ENCODE measurements at places on chromosomes 7 and 10. TPM values are rescaled to one million over a fixed set of nuclear protein-coding genes. Genes with fewer than 3 reads are reported as not detected.

Gene AGAP4
- 8.8 TPM for total RNA-seq

Gene FGFR2
- 13.3 TPM for total RNA-seq

Gene MYOZ1
- 0.61 TPM for total RNA-seq

Gene OPN1SW
- not detected for total RNA-seq

Gene WEE2
- 0.05 TPM for total RNA-seq

Gene STEAP2
- total RNA-seq: 3.4 TPM

Gene LRRC61
- 17.2 TPM for total RNA-seq

Gene CALCR
- total RNA-seq: 0.05 TPM

- H3K27ac ChIP-seq: no peak overlapping the region
- no peak overlapping the region for H3K4me3 ChIP-seq
- H3K36me3 ChIP-seq: no peaks in the 10 kb centered on the region
- no peak for DNase-seq
These were observed 3.4 kb downstream of the GNAT3 start for GRCh38 chr7:80508440-80508839.

DNA sequence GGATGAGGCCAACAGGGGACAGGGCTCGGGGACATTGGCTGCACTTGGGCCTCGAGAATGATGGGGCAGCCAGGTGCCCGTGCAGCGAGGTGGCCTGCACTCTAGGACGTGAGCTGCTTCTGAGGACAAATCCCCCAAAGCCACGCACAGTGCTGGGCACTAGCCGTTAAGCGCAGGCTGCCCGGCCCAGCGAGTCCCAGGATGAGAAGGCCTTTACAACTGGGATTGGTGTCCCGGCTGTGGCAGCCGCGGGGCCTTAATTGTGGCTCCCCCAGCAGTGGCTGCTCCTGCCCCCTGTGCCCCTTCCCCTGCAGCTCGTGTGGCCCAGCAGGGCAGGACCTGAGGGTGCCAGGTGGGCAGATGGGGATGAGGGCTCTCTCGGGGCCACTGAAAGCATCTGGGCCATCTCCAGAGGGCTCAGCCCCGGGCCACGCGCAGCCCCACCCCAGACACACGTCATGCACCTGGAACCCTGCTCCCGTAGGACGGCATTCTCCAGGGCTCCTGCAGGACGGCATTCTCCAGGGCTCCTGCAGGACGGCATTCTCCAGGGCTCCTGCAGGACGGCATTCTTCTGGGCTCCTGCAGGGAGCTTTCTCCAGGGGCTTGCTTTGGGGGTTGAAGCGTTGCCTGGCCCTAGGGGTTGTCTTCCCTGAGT, 6.6 kb downstream of the PWWP2B start:
- no peaks in the 10 kb centered on the region for H3K36me3 ChIP-seq
- H3K27me3 ChIP-seq: no peaks in the 10 kb centered on the region
- H3K4me1 ChIP-seq: peaks cover 14% of the 10 kb centered on the region
- no peak for DNase-seq
- H3K27ac ChIP-seq: no peak overlapping the region
- H3K4me3 ChIP-seq: no peak overlapping the region

- H3K4me3 ChIP-seq: no peak overlapping the region
- DNase-seq: no peak
- H3K4me1 ChIP-seq: no peaks in the 10 kb centered on the region
These were observed 46.4 kb upstream of the RSBN1L start for GRCh38 chr7:77649716-77650349.

- no peak overlapping the region for H3K4me3 ChIP-seq
- DNase-seq: no peak
- no peaks in the 10 kb centered on the region for H3K27me3 ChIP-seq
- H3K27ac ChIP-seq: no peak overlapping the region
These were observed 45.3 kb downstream of the JAZF1 start for GRCh38 chr7:28135315-28135714.

- no peak overlapping the region for H3K27ac ChIP-seq
- H3K36me3 ChIP-seq: no peaks in the 10 kb centered on the region
- no peaks in the 10 kb centered on the region for H3K4me1 ChIP-seq
These were observed 337.5 kb upstream of the KCND2 start for GRCh38 chr7:119935418-119936025.

DNA sequence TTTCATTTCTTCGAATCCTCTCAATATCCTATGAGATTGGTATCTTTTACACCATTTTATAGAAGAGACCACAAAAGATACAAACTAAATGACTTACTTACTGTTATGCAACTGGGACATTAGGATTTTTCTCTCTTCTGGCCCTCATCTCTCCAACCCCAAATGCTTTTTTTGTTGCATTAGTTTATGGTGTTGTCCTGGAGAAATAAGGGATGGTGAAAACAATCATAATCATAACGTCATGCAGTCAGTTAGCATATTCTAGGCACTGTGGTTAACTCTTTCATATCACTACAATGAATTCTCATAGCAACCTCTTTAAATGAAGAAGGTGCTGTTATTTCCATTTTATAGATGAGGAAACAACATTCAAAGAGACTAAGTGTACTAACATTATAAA, 104.6 kb downstream of the PON1 start:
- H3K27ac ChIP-seq: no peak overlapping the region
- no peaks in the 10 kb centered on the region for H3K36me3 ChIP-seq
- no peak for DNase-seq
- no peak overlapping the region for H3K4me3 ChIP-seq

DNA sequence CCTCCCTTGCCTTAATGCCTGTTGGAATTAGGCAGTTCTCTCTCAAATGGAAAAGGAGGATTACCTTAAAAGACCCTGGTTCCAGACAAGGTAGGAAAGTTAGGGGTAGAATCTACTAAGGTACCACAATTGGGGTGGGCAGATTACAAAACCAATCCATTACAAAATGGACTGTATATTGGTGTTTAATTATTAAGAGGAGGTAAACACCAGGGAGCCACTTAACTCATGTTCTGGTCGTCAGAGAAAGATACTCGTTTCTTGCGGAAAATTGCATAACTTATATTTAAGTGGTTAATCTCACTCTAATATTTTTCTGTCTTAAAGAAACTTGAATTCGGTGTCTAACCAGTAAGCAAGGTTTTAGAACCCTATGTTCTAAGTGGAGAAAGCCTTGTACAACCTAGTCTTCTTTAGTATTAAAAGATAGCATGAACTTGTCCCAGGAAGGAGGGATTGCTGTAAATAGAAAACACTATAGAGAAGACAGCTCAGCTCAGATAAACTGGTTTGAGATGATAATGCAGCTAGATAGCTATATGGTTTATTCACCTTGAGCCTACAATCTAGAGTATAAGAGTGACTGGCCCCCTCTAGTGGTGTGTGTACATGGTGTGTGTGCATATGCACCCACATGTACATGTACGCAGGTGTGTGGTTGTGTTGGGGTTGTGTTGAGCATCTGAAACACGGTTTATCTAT, 58.0 kb upstream of the STRIP2 start:
- no peaks in the 10 kb centered on the region for H3K36me3 ChIP-seq
- no peaks in the 10 kb centered on the region for H3K4me1 ChIP-seq

DNA sequence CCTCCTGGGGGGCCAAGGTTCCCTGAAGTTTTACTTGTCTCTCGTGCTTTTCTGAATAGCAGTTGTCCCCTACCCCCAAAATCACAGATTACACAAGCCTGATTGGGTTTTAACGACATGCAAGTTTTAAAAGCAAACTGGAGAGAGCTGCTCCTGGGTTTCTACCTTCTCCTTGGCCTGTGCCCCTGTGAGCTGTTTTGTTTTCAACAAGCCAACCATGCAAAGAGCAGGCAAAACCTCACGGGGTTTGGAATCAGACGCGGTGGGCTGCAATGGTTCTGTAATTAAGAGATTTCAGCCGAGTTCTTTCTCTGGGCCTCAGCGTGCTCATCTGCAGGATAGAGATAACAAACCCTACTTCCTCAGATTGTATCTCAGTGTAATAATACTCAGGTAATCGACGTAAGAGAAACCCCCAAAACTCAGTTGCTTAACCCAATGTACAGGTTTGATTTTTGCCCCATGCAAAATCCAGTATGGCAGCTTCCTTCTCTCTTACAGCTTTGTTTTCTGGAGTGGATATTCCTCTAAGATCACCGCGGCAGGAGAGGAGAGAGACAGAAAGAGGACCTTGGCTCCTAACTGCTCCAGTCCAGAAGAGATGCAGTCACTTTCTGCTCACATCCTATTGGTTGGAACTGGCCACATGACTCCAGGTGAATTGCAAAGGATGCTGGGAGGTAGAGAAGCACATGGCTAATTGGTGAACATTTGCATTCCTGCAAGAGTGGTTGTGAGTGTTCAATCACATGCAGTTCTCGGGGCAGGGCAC, 42.0 kb downstream of the MYL10 start:
- no peak for DNase-seq
- no peaks in the 10 kb centered on the region for H3K27me3 ChIP-seq
- H3K27ac ChIP-seq: no peak overlapping the region
- H3K36me3 ChIP-seq: no peaks in the 10 kb centered on the region

- H3K27me3 ChIP-seq: peaks cover 2% of the 10 kb centered on the region
- H3K27ac ChIP-seq: no peak overlapping the region
- no peaks in the 10 kb centered on the region for H3K36me3 ChIP-seq
- H3K4me1 ChIP-seq: no peaks in the 10 kb centered on the region
These were observed 4.5 kb downstream of the LYZL2 start for GRCh38 chr10:30625080-30625479.

DNA sequence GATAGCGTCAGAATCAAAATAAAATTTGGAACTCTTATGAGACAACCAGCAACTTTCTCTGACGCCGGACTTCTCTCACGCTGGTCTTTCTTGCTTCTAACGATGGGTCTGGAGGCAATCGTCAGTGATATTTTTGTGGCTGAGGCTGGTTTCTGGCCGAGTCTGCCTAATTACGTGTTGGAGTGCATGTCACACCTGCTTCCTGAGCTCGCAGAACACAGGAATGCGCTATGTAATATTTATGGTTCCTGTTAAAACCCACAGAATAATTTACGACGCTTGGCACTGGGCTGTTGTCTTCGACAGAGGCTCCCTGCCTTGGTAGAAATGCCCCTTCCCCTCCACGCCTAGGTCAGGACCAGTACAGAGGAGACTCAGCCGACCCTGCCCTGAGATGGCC, 64.9 kb downstream of the NPTX2 start:
- DNase-seq: no peak
- H3K4me3 ChIP-seq: no peak overlapping the region
- no peaks in the 10 kb centered on the region for H3K27me3 ChIP-seq
- H3K27ac ChIP-seq: no peak overlapping the region
- H3K4me1 ChIP-seq: no peaks in the 10 kb centered on the region

GRCh38 chr7:47371733-47372368, 210.1 kb downstream of the TNS3 start:
- H3K36me3 ChIP-seq: no peaks in the 10 kb centered on the region
- H3K4me3 ChIP-seq: no peak overlapping the region
- H3K27ac ChIP-seq: no peak overlapping the region

GRCh38 chr10:6310977-6311376, 108.2 kb downstream of the PFKFB3 start:
- H3K4me1 ChIP-seq: no peaks in the 10 kb centered on the region
- DNase-seq: no peak
- H3K4me3 ChIP-seq: no peak overlapping the region
- no peaks in the 10 kb centered on the region for H3K27me3 ChIP-seq
- no peaks in the 10 kb centered on the region for H3K36me3 ChIP-seq

DNA sequence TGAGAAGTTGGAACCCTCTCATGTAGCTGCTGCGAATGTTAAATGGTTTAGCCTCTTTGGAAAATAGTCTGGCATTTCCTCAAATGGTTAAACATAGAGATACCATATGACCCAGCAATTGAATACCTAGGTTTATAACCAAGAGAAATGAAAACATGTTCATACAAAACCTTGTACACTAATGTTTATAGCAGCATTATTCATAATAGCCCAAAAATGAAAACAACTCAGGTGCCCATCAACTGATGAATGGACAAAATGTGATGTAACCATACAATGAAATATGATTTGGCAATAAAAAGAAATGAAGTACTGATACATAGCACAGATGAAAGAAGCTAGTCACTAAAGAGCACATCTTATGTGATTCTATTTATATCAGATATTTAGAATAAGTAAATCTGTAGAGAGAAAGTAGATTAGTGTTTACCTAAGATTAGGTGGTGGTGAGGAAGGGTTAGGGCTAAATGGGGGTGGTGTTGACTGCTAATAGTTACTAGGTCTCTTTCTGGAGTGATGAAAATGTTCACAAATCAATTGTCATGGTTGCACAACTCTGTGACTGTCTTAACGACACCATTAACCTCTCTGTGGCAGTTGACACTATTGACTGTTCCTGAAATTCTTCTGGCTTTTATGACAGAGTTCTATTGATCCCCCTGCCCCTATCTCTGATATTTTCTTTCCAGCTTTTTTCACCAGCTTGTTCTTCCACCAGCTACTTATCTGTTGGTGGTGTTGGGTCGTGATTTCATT, 35.2 kb downstream of the VCL start:
- H3K36me3 ChIP-seq: no peaks in the 10 kb centered on the region
- H3K4me3 ChIP-seq: no peak overlapping the region
- H3K27ac ChIP-seq: no peak overlapping the region
- H3K4me1 ChIP-seq: no peaks in the 10 kb centered on the region
- no peak for DNase-seq

DNA sequence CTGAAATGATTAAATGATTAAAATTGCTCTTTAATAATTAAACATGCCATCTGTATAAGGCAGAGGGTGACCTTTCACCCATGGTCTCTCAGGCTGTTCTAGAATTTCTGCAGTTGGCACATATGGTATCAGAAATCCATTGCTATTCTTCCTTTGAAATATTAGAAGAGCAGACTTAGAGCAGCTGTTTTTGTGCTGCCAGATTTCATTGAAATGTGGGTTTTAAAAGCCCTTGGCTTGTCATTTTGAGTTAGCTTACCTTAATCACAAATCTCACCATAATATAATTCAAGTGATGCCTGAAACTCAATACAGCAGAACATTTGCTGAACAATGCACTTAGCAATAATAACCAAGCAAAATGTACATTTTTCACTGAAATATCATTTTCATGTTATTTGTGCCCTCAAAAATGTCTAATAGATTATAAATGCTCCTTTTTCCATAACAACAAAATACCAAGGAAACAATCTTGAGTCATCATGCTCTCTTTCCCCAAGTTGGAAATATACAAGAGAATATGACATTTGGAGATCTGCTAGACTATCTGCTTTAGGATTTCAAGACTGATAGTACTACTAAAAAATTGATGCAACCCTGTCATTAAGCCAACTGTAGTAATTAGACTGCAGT, 16.1 kb upstream of the PTTG1IP2 start:
- H3K4me3 ChIP-seq: no peak overlapping the region
- no peaks in the 10 kb centered on the region for H3K27me3 ChIP-seq
- no peaks in the 10 kb centered on the region for H3K4me1 ChIP-seq
- DNase-seq: no peak

DNA sequence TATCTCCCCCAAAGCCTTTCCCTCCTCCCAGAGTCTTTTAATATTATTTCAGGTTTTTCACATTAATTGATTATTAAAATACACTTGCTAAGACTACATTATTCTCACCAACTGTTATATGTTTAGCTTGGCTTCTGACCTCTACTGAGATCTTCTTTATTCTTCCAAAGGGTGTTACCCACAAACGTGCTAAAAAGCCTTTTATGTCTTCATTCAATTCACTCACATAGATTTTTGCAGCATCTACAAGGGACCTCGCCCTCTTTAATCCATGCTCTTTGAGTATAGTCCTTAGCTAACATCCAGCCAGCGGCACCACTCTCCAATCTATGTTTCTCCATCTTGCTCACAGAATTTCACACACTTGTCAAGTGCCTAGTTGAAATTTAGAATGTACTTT, 115.9 kb downstream of the HIPK2 start:
- H3K4me3 ChIP-seq: no peak overlapping the region
- H3K4me1 ChIP-seq: peaks cover 2% of the 10 kb centered on the region
- no peaks in the 10 kb centered on the region for H3K36me3 ChIP-seq
- no peak for DNase-seq
- no peak overlapping the region for H3K27ac ChIP-seq
- no peaks in the 10 kb centered on the region for H3K27me3 ChIP-seq
